ENCODE measurements at places on chromosomes 6 and 20.
A peak's percentile ranks its signal among the peaks of the same experiment; 100 is the strongest.

DNA sequence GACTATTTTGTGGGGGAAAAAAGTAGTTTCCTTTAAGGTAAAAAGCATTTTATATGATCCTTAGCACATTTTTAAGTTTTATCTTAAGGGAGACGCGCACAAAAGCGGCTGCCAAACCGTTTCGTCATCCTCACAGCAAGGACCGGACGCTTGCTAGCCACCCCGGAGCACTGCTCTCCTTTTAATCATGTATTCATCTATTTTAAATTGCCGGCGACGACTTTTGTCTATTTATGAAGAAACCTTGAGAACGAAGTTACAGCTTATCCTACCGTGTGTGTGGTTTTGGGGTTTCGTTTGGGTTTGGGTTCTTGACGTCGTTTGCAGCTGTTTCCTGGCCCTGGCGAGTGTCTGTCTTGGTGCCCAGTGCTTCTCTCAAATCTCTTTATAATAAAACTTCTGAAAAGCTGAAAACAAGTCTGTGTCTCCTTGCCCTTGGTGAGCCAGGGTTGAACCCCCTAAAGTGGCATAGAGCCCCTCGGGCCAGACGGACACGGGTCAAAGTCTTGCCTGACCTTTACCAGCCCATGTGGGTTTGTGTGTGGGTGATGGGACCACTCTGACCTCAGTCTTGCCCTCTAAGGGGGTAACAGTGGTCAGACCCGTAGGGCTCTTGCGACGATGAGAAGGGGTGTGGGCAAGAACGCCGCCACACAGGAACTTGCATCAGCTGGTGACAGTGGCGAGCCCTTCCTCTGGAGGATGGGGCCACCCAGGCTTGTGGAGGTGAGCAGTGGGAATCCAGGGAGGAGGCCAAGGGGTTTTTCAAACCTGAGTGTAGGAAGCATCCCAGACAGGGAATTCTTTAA, 117.6 kb downstream of the JPH2 start:
- peak; percentile 35 for DNase-seq

GRCh38 chr6:18397701-18398100, 10.6 kb downstream of the RNF144B start:
- no peak for DNase-seq

- no peak for DNase-seq
These were observed 88.9 kb downstream of the COL12A1 start for GRCh38 chr6:75116946-75117345.

GRCh38 chr6:84455511-84456029, 228.1 kb upstream of the CEP162 start:
- DNase-seq, result no peak
